ENCODE measurements at places on chromosomes 5 and 9.

- no peak for DNase-seq
Observed at GRCh38 chr5:163503106-163504078, 2.0 kb upstream of the MAT2B start.

DNA sequence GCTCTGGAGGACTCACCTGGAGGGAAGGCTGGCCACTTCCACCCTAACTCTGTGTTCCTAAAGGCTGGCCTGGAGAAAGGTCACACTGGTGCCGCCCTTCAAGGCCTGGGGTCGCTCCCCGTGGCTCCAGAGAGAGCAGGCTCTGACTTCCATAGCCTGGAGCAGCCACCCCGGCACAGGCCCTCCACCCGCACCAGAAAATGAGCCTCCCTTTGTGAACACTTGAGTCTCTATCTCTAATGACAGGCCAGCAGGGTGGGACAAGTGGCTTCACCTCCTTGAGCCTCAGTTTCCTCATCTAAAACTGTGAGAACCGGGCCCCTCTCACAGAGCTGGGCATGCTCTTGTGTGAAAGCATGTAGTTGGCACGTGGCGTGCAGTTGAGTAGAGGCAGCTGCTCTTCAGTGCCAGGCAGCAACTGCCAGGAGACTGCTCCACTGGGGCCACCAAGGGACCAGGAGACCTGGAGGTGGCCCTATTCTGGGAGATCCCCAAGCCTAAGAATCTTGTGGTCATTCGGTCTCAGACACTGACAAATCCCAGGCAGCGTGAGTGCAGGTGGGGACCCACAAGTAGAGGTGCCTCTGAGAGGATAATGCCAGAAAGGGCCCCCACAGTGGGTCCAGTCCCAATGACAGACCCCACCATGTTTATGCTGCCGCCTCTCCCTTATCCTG, 56.7 kb upstream of the GARNL3 start:
- DNase-seq = no peak

GRCh38 chr5:2417301-2417700, 334.2 kb downstream of the IRX2 start:
- DNase-seq = no peak

GRCh38 chr5:140025736-140026135, 17.4 kb downstream of the NRG2 start:
- DNase-seq = no peak

- DNase-seq = no peak
Observed at GRCh38 chr5:148939676-148940075, 113.3 kb downstream of the ADRB2 start.

DNA sequence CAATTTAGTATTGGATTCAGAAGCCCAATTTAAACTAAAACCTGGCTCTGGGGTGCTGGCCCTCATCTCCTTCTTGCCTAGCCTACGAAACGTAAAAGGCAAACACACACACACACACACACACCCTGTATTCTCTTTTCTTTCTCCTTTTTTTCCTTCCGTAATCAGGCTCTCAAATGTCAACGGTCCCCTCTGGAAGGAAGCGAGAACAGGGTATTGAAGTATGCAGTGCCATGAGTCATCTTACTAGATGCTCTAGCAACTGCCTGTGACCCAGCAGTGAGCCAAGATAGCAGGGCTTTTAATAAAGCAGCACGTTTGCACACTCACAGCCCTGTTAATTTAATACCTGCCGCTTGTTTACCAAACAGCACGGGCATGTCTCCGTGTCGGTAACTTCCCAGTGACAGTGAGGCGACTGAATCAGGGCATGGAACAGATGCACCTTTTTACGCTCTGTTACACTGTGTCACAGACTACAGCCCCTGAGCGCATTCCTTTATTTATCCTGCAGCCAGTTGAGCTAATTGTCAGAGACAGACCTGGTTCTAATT, 243.8 kb downstream of the BNC2 start:
- DNase-seq = no peak

DNA sequence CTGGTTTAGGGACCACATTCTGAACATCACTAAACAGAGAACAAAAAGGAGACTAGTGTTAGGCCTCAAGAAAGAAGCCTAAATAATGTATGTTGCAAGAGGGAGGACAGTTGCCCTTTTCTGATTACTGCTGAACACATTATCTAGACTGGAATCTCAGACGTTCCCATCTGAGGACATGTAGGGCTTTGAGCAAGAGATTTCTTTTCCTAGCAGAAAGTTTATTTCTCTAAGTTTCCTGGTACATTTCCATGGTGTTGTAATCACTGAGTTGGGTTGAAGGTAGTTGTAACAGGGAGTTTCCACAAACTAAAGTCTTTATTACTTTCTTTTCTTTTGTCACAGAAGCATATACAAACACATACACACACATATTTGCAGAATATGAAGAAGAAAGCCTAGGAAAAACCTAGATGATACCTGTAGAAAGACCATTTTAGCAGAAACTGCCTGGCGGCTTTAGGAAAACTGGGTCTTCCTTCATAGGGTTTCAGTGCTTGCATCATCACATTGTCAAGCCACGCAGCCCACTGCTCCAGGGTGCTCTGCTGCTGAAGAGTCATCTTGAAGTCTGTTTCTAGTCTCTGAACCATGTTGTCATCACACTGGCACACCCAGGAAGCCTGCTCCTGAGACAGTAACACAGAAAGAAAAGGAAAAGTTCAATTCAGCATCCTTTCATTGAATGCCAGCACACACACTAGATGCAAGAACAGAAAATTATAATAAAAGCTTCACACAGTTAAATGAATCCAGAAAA, 269.1 kb downstream of the RFX3 start:
- no peak for DNase-seq

- no peak for DNase-seq
Observed at GRCh38 chr5:78738693-78739300, 90.2 kb upstream of the LHFPL2 start.

GRCh38 chr5:104914536-104915070, 1352.0 kb upstream of the NUDT12 start:
- no peak for DNase-seq

DNA sequence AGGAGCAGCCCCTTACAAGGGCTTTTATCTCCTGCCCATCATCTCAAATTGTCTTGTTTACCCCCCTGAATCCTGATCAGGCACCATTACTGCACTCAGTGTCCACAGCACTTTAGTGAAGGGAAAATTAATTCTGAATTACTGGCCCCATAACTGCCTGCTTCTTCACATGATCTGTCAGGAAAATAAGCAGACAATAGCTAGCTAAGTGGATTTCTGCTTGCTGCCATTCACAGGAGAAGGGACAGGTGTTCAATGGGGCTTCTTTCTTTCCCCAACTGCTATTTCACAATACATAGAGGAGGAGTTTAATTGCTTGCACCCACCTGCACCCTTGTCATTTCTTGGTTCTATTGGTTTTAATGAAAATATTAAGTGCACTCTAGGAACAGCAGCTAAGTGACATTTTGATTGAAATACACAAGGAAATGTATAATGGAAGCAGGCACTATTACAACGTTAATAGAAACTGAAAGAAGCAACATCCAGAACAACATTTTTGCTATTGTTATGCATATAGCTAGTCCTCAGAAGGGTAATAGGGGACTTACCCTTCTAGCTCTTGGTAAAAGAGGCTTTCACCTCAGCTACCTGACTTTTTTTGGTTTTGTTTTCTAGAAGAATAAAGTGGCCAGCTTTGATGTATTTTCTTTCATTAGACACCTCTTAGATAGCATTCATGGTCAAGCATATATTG, 599.3 kb upstream of the TLE4 start:
- DNase-seq = no peak

DNA sequence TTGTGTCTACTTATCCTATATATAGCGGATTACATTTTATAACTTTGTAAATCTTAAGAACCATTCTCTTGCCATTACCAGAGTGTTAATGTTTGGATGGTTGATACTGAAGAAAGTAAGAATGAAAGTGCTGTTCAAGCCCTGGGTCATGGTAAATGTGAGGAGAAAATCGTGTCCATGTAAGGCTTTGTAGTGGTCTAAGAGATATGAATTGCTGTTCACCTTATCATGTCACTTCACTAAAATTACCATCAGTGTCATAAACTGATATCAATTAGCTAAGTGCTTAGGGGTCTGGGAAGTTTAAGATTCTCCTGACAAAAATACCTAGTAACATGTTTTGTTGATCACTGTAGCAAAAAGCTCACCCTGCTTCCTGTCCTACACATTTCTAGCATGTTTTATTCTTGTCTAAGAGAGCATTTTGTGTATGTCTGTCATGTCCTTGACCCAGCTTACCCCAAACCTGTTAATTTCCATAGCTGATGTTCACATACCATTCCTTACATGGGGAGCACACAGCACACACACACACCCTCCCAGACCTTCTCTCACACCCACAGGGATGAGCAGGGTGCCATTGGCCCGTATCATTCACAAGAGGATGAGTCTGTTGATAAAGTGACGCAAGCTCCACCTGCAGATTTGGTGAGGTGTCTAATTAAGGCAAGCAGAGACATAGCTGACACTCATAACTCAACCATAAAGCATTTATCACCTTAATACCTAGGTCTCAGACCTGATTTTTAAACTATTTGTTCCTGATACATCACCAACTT, 125.1 kb upstream of the PAM start:
- DNase-seq = no peak

- DNase-seq = no peak
Observed at GRCh38 chr9:138111607-138112006, 234.0 kb downstream of the CACNA1B start.

DNA sequence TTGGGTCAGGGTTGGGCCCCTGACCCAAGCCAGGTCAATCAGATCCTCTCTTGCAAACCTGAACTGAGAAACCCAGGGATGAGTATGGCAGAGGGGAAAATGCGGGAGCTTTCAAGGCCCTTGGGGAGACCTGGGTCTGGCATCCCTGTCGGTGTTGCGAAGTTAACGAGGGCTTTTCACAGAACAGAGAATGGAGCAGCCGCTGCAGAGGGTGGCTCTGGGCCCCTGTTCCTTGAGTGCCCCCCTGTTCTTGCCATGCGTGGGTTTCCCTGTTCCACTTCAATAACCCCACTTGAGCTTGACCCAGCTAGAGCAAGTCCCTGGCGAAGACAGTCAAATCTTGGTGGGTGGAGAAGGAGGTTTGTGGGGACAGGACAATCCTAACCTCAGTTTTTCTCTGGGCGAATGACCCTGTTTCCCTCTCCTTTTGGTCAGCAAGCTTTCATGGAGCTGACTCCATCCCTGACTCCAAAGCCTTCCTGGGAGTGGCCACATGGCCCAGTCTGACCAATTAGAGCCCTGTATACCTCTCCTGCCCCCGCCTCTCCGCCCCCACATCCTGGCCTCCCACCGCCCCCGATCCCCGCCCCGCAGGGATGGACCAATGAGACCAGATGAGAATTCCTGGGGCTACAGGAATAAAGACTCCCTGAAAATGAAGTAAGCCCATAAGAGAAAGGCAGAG, 2.9 kb upstream of the VDAC1 start:
- DNase-seq = no peak

GRCh38 chr5:17249029-17249634, 31.7 kb downstream of the BASP1 start:
- no peak for DNase-seq

DNA sequence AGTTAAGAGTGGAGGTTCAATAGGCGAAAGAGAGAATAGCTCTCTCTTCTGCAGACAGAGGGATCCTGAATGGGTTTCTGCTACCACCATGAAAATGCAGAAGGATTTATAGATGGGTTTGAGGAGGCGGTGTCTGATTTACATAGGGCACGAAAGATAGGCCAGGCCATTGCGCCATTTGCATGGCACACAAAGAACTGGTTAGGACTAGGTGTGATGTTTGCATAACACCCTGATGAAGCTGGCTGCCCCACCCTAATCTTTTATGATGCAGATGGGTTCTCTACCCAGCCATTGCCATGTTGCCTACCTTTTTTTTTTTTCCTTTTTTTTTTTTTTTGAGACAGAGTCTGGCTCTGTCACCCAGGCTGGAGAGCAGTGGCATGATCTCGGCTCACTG, 51.4 kb upstream of the PDZD2 start:
- DNase-seq = no peak

DNA sequence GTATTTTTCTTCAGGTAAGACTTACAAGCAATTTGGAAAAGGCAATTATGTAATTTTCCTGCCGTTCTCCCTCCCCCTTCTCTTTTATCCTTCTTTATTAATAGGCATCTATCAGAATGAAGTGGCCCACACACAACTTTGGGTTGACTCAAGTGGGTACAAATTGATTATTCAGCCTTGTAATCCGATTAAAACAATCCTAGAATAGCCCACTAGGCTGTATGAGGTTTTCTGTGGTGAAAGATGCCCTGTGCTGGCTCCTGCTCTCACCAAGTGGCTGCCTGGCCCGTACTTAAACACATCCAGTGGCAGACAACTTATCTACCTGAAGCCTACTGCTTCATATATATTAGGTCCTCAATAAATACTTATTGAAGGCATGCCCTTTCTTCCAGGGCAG, 177.3 kb upstream of the C9orf72 start:
- DNase-seq = no peak

- DNase-seq = no peak
Observed at GRCh38 chr5:90888511-90889324, 330.1 kb downstream of the ADGRV1 start.

GRCh38 chr9:134501761-134502265, 139.8 kb upstream of the COL5A1 start:
- no peak for DNase-seq

- no peak for DNase-seq
Observed at GRCh38 chr9:2169035-2169434, 153.9 kb downstream of the SMARCA2 start.

DNA sequence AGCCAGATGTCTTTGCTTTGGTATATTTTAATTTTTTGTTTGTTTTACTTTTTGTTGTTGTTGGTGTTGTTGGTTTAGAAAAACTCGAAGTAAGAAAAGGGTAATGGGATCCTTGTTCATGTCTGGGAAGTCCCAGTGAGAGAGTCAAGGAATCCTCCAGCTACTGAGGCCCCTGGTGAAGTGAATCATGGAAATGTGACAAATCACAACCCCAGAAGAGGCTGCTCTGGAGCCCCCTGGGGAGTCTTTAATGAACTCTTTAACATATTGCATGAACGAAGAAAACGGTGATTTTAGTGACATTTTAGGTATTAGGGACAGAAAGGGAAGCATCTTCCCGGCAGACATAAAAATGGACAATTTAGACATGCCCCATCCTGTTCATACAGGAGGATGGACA, 41.3 kb downstream of the TMEM174 start:
- DNase-seq = no peak

- DNase-seq = no peak
Observed at GRCh38 chr9:26234865-26235264, 556.6 kb upstream of the TUSC1 start.

- DNase-seq = no peak
Observed at GRCh38 chr9:135888126-135888765, 19.1 kb downstream of the CAMSAP1 start.

DNA sequence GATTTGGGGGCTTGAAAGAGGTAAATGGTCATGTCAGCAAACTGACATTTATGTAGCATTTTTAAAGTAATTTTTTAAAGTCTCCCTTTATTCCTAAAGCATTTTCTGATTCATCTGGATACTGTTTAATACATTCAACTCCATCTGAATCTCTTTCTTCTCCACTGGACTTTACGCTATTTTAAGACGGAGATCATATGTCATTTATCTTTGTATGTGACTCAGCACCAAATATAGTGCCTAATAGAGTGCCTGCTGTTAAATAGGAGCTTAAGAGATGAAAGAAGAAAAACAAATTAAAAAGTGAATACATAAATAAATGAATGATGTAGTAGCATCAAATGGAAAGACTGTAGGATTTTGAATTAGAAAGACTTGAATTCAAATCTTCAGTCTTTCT, 548.8 kb upstream of the SMC2 start:
- no peak for DNase-seq
